ENCODE measurements at places on chromosomes 3 and 15.
A peak's percentile ranks its signal among the peaks of the same experiment; 100 is the strongest.

- DNase-seq: peak; percentile 88
These were observed 158.8 kb downstream of the CLSTN2 start for GRCh38 chr3:140093742-140094141.

- DNase-seq: no peak
These were observed 12.8 kb downstream of the CFAP100 start for GRCh38 chr3:126407412-126408044.

- no peak for DNase-seq
These were observed 3.9 kb downstream of the FOXL2 start for GRCh38 chr3:138942861-138943623.

- DNase-seq: no peak
These were observed 12.6 kb downstream of the MELTF start for GRCh38 chr3:197017003-197017402.

GRCh38 chr15:44340410-44340809 is 51.9 kb downstream of the GOLM2 start:
- peak; percentile 67 for DNase-seq

DNA sequence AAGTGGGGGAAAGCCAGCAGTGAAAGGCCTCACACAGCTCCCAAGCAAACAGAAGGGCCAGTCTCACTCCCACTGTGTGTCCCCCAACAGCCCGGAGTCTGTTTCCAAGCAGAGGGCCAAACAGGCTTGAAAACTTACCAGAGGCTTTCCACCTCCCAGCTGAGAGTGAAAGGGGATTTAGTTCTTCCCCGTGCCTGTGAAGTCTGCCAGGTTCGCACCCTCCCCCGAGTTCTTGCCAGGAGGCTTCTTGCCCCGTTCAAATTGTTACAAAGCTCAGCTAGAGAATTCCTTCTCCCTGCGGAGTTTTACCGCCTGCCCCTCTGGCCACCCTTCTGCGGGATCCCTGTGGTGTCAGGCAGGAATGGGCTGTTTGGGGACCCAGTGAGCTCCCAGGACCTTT is 68.0 kb upstream of the WNT7A start:
- DNase-seq: no peak

GRCh38 chr15:65263313-65263712 is 23.4 kb downstream of the PARP16 start:
- DNase-seq: no peak
